ENCODE measurements at places on chromosomes 1 and 21.

GRCh38 chr1:43936431-43937151 is 3.0 kb downstream of the ARTN start:
- no peak for DNase-seq

DNA sequence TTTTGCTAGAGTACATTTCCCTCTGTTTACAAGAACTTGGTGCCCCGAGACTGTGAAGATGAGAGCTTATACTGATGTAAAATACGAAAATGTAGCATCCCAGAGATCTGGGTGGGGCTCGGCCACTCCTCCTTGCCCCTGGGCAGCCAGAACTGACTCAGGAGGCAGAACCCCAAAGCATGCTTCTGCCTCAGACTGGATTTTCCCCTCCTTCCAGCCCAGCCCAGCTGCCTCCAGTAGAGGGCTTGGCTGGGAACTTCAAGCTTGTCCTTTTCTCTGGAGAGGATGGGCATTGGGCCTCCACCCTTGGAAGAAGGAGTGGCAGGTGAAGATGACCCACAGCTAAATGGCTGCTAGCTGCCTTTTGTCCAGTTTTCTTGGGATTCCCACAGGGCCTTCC is 24.3 kb upstream of the BTG2 start:
- DNase-seq, result no peak

- DNase-seq, result no peak
Measured at GRCh38 chr1:232322162-232322734, 307.7 kb downstream of the SIPA1L2 start.

DNA sequence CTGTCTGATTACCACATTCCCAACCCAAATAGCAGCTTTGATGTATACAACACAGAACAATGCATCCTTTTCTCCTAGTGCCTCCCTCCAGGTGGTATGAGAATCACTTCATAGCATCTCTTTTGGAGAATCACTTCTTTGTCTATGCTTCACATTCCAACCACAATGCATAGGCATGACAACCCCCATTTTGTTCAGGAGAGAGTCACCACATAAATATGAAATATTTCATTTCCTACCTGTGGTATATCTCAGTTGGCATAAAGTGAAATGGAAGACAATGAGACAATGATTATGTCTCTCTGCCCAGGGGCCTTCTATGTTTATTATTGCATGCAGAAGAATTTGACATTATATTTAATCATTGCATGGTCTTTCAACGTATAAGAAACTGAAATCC is 112.2 kb downstream of the BRINP2 start:
- DNase-seq, result no peak

- no peak for DNase-seq
Measured at GRCh38 chr1:83064589-83065242, 934.2 kb downstream of the TTLL7 start.

GRCh38 chr1:160075836-160076235 is 5.5 kb upstream of the KCNJ9 start:
- DNase-seq, result no peak

- no peak for DNase-seq
Measured at GRCh38 chr1:84720221-84720780, 30.0 kb upstream of the SSX2IP start.

- no peak for DNase-seq
Measured at GRCh38 chr1:17248781-17249180, at the start of gene PADI3. TSS of gene PADI3 (plus strand) at chr1:17249098. CDS start at chr1:17249138, 40 bp downstream.

DNA sequence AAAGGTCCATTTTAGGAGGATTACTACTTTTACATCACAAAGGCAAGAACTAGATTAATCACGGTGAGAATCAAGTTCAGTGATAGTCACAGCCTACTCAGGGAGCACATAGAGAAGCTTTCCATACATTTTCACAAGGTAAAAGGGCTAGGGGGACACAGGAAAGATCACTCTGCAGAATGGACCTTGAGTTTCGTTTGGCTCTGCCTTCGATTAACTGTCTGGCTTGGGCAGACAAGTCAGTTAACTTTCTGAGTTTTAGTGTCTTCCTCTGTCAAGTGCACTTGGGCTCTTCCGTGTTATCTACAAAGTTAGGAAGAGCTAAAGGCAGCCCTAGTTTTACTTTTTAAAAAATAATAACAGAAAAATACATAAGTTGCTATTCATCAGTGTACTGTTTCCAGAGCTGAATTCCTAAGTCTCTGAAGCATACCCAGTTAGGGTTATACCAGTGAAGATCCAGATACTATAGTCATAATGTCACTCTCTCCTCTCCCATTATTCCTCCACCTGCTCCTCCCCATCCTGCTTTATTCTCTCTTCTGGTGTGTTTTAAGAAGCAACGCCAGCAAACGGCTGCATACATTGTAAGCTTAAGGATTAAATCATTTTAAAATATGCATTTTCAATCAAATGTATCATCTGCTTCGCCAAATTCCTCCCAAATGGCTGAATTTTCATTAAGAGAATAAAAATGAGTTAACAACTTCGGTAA is 1.7 kb downstream of the CEP170 start:
- no peak for DNase-seq

DNA sequence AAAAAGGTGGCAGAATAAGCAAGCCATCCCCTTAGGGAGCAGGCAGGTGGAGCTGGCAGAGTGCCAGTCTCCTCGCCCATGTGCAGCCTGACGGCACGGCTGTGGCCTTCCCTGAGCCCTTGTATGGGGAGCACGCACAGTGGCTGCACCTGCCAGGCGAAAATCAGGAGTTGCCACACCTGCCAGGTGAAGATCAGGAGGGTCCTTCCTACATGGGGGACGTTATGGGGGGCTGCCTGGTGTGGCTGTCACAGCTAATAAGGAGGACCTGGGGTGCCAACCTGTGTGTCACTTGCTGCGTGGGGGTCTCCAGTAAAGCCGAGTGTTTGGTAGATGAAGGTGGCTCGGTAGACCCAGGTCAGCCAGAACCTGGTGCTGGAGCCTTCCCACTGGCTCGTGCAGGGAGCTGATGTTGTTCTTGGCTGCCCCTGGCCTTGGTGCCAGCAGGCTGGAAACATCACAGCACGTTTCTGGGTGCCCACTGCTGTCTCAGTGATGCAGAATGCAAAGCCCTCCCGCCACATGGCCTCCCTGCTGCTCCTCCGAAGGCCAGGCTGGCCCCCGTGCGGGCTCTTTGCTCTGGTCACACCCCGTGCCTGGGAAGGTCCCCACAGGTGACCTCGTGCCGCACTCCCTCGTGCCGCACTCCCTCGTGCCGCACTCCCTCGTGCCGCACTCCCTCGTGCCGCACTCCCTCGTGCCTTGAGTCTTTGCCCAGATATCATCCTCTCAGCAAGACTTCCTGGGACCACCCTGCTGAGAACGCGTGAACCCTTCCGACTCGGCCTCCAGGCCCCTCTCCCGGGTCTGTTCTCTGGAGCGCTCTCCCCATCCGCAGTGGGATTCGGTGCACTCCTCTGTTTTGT is 55.4 kb downstream of the SLC37A1 start:
- DNase-seq, result no peak

GRCh38 chr1:207397525-207397926 is 56.6 kb upstream of the CR2 start:
- no peak for DNase-seq

DNA sequence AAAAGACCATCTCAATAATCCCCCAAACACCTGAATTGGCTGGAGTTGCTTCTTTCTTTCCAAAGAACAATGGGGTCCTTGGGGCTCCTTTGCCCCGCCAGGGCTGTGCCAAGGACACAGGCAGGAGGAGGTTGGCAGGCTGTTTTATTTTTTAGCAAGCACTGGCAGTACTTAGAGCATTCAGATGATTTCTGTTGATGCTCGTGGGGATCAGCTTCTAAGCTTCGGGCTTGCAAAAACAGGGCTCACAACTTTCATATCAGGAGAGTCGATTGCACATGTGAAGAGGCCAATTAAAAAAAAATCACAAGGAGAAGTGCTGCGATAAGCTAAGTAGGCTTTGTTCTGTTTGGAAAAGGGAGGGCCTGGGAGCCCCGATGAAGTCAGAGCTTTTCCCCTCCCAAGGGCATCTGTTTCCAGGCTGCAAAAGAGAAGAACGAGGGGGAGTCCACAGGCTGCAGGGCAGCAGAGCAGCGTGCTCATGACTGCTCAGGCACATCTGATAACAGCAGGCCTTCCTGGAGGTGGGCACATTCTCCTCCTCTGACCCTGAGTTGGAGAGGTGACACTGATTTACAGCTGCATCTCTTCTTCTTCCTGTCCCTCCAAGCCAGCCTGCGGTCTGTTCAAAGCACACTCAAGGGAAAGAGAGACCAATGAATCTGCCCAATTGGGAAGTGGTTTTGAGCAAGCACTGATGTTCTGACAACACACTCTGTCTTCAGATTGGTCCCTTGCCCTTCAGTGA is 27.3 kb upstream of the BCAR3 start:
- DNase-seq, result no peak

- DNase-seq, result no peak
Measured at GRCh38 chr1:5950201-5950895, 41.9 kb downstream of the NPHP4 start.

DNA sequence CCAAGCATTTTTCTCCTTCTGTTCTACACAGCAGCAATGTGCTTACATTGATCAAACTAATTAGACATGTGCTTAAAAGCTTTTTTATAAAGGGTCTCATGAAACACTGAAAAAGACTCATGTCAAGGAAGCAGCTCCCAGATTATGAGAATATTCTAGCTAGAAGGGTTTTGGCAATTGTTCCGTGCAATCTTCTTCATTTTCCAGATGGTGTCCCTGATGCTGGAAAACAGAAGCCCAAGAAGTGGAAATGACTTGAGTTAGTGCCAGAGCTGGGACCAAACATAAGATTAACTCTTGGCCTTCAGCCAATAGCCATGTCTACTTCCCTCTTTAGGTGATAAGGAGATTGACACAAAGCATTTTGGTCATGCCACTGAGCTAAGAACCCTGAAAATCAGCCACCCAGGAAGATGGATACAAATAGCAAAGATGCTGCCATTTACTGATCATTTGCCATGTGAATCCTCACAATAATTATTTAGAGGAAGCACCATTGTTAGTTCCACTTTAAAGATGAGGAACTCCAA is 110.8 kb downstream of the MATN1 start:
- DNase-seq, result no peak

- DNase-seq, result no peak
Measured at GRCh38 chr21:30963502-30963901, 74.8 kb downstream of the KRTAP19-8 start.

DNA sequence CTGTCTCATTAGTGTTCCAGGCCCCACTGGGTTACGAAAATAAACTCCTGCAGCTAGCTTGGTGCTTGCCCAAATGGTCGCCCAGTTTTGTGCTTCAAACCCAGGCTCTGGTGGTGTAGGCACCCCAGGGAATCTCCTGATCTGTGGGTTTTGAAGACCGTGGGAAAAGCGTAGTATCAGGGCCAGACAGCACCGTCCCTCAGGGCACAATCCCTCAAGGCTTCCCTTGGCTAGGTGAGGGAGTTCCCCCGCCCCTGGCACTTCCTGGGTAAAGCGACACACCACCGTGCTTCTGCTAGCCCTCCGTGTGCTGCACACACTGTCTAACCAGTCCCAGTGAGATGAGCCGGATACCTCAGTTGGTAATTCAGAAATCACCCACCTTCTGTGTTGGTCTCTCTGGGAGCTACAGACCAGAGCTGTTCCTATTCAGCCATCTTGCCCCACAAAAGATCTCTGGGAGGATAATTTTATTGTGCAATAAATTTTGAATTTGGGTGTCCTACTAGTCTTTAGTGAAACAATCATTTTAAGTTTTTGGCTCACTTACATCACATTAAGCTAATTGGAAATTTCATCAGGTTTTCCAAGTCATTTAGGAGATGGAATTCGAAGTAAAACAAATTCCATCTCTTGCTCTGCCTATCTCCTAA is 9.4 kb upstream of the SLC25A24 start:
- no peak for DNase-seq

GRCh38 chr1:234963180-234963903 is 165.3 kb downstream of the TOMM20 start:
- DNase-seq, result no peak

GRCh38 chr1:1001057-1001783 is 1.3 kb upstream of the HES4 start:
- no peak for DNase-seq

GRCh38 chr1:32031578-32032274 is 18.1 kb downstream of the KHDRBS1 start:
- DNase-seq, result no peak

- no peak for DNase-seq
Measured at GRCh38 chr1:25872713-25873112, 2.8 kb downstream of the PAQR7 start.

GRCh38 chr1:160925652-160926244 is 28.9 kb downstream of the ITLN2 start:
- DNase-seq, result no peak

- no peak for DNase-seq
Measured at GRCh38 chr1:60922304-60922703, 160.1 kb upstream of the NFIA start.

DNA sequence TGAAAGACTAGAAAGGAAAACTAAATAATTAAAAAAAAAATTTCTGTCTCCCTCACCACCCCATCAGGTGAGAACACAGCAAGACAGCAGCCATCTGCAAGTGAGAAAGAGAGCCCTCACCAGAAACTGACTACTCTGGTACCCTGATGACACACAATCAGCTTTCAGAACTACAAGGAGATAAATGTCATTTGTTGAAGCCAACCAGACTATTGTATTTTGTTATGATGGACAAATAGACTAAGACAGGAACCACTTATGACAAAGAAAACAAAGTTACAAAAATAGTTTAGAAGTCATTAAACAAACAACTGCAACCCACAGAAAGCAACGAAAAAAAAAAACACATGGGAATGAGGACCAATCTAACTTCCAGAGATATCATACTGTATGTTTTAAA is 98.3 kb downstream of the FAF1 start:
- DNase-seq, result no peak

GRCh38 chr1:203888807-203889251 is 27.4 kb downstream of the SNRPE start:
- DNase-seq, result peak; percentile 36

DNA sequence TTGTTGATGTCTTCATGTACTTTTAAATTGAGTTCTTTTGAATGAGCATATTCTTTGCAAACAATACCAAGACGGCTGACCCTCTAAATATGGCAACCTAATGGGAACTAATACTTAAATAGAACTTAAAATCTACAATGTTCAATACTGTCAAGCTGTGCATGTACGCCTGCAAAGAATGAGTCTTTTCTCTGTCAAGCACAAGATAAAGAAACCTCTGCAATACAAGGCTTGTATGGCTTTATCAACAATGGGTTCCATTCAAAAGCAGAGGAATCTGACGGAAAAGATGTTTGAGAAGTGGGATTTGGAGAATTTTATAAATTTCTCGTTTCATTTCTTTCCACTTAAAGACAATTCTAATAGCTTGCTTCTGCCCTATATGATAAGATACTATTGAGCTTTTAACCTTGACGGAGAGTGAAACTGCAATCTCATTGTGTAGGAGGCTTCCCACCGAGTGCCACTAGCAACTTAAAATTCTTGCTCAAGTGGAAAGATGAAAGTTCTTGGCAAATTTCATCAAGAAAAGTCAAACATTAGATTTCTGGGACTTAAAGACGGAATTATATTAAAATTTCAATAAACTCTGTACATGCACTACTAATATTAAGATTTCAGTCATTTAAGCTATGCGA is 119.8 kb downstream of the RGS21 start:
- DNase-seq, result no peak

- DNase-seq, result no peak
Measured at GRCh38 chr1:19567041-19567440, 77.1 kb upstream of the NBL1 start.

- DNase-seq, result no peak
Measured at GRCh38 chr21:29433366-29434059, 134.8 kb downstream of the BACH1 start.

All from HCT116 (cell line).